AML-193 (cell line): ENCODE measurements at places on chromosomes 13 and 19.
A peak's percentile ranks its signal among the peaks of the same experiment; 100 is the strongest.

DNA sequence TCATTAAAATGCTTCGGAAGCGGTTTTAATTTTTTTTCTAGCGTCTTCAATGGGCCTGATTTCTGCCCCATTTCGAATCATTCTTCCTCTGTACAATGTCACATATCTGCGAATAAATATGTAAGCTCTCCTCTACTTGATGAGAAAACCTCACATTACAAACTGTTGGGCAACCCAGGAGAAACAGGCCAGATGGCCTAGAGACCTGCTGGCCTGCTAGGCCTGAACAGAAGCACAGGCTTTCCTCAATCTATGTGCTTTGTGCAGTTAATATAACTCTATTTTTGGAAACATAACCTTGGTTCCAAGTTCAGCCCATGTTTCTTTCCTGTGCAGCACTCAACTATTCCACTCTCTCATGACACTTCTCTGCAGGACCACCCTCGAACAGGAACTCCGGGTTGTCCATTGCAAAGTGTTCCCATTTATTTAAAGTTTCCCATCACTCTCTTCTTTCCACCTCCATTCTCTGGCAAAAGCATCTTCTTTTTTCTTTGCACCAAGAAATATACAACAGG is 42.0 kb downstream of the DCLK1 start:
- DNase-seq = no peak

DNA sequence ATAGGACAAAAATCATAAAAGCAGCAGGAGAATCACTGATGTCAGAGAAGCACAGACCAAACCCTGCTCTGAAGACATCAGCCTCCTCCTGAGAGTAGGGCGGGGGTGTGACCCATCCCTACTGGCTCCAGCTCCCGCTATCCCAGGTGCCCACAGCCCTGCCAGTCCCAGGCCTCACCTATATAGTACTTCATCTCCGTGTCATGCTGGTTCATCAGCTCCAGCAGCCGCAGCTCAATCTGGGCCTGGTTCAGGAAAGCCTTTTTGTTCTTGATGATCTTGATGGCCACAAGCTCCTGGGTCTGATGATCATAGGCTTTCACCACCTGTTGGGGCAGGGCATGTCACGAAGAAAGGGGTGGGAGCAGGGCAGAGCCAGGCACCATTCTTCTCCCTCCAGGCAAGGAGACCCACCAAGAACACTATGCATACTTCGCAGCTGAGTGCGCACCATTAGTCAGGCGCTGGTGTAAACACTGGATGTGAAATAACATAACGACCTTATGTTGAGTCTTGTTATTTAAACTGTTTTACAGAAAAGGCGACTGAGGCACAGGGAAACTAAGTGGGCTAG is 4.2 kb downstream of the DYRK1B start:
- no peak for DNase-seq

GRCh38 chr13:107421951-107422350 is 793.4 kb downstream of the LIG4 start:
- no peak for DNase-seq

DNA sequence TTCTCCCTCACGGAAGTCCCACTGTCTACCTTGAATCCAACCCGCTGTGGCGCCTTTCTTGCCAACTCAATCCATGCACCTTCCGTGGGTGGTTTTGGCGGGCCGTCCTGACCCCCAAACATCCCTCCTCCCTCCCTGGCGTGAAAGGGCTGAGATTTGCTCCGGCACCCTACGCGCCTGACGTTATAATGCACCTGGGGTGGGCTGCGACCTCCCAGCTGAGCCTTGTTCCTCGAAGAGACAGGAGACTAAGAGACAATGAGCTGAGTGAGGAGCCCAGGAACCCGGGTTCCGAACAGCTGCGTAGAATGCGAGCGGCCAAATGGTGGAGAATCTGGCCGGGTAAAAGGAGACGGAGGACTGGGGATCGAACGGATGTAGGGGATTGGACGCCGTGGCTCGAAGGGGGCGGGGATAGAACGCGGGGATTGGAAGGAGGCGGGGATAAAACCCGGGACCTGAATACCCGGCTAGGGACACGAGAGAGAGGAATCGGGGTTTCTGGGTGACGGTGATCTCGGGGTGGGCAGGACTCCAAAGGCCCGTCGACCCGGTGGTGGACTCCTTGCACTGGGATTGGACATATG is at the start of gene CPT1C:
TSS of gene CPT1C (plus strand) at position 461 of the 587 bp plus-strand sequence. CDS start 1,137 bp downstream, outside the sequence.
- DNase-seq = no peak

DNA sequence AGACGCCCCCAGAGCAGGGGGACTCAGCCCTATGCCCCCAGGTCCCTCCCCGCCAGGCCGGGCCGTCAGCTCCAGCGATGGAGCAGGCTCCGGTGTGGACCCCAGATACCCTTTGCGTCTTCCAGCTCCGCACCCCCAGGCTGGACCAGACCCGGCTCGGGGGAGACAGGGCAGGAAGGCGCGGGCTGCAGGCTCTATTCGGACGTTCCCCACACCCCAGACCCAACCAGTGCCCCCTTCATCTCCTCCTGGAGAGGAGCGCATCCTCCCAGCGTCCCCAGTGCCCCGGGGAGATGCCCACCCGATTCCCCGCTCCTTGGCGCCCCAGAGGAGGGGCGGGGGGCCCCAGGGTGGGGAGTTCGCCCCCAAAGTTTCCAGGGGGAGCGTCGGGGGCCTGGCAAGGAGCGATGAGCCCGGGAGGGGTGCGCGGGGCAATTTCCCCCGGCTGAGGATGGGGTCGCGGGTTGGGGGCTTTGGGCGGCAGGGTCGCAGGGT is 389 bp downstream of the LINGO3 start:
- no peak for DNase-seq

DNA sequence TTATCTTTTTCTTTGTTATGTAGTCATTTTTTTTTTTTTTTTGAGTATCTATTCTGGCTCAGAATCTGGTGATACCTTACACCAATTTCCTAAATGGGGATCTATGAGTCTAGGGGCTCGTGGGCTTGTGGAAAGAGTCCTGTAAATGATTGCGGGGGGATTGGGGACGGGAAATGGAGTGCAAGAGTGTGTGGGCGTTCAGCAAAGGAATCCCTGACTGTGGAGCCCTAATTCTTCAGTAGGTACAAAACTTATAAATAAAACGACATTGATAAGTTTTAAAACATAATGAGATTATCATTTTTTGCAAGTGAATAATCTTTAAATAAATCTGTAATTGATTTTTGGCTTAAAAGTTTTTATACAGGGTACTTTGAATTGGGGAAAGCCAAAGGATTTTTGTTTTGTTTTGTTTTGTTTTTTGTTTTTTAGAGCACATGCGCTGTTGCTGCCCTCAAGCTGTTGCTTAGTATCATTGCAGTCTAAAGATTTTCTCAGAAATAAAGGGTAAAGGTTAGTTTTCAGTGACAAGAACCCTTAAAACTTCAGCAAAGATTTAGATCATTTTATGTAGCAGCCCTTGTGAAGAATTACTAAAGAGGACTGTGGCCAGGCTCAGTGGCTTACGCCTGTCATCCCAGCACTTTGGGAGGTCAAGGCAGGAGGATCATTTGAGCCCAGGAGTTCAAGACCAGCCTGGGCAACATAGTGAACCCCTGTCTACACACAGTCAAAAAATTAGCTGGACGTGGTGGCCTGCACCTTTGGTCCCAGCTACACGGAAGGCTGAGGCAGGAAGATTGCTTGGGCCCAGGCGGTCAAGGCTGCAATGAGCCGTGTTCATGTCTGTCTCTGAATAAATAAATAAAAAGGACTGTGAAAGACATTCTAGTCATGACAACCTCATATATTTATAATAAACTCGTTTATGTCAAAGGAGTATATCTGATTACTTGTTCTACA is 1.7 kb downstream of the ERCC5 start:
- peak; percentile 71 for DNase-seq

DNA sequence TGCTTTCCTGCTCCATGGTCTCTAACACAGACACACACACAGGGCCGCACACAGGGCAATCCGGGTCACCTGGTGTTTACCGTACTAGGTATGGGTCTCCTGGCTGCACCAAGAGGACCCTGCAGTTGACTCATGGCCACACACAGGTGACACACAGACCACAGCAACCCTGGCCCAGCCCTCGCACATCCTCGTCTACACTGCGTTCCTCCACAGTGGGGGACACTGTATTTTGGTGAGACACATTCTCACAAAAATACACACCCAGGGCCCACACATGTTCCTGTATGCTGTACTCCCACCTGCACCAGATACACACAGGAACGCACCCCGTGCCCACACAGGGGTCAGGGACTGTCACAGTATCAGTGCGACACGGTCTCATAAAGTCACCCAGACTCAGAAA is 12.8 kb downstream of the PDE4A start:
- DNase-seq = no peak

GRCh38 chr13:102718746-102719145 is 23.9 kb upstream of the METTL21C start:
- no peak for DNase-seq

DNA sequence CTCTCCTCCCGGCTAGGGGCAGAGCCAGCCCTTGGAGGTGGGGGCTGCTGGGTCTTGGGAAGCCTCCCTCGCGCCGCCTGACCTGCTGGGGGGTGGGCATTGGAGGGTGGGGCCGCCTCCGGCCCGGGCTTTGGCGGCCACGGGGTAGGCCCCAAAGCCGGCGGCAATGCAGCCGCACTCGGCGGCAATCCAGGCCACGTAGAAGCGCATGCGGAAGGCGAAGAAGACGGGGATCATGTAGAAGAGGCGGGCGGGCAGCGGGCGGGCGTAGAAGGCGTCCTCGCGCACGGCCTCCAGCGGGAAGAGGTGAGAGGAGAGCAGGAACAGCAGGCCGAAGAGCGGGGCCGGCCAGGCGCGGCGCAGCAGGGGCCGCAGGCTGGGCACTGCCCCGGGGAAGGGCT is 7.7 kb upstream of the TMC4 start:
- DNase-seq = no peak

DNA sequence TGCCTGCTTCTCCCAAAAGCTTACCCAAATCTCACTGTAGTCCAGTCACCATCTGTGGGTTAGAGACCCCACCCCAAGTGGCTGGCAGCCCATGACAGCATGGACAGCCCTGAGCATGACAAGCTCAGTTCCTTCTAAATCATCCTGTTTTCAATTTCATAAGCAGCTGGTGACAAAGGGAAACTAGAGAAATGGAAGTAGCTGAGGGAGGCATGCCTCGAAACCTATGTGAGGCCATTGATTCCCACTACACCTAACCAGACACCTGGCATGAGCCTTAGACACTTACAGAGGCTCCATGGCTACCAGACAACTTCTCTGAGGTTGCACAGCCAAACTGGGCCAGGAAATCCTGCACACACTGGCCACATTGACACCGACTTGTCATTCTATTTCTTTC is 56.2 kb downstream of the ABCC4 start:
- DNase-seq = no peak

DNA sequence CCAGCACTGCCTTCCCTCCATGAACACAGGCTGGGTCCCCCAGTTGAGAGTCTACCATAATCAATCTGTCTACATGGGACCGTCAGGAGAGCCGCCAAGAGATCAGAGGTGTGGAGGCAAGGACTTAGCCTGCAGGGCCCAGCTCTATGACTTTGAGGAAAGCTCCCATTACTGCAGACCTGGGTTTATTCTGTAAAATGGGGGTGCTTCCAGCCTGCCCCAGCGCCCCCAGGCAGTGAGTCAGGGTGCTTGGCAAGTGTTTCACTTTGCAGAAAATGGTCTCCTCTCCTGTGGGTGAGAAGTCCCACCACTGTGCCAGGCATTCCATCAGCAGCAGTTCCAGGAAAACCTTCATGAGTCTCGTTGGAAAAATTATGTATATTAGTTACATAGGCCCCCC is 75.5 kb upstream of the VSTM2B start:
- DNase-seq = no peak

- no peak for DNase-seq
These were observed 3.3 kb downstream of the OR10H1 start for GRCh38 chr19:15812060-15812722.

GRCh38 chr19:54523403-54523802 is 20.8 kb downstream of the LAIR2 start:
- DNase-seq = no peak

- no peak for DNase-seq
These were observed at the start of gene PPP1R13L for GRCh38 chr19:45404557-45405434. TSS of gene PPP1R13L (minus strand) at chr19:45405069. CDS start at chr19:45398318, 6,751 bp downstream.

- peak; percentile 53 for DNase-seq
These were observed 16.1 kb downstream of the LGALS16 start for GRCh38 chr19:39671739-39672363.

DNA sequence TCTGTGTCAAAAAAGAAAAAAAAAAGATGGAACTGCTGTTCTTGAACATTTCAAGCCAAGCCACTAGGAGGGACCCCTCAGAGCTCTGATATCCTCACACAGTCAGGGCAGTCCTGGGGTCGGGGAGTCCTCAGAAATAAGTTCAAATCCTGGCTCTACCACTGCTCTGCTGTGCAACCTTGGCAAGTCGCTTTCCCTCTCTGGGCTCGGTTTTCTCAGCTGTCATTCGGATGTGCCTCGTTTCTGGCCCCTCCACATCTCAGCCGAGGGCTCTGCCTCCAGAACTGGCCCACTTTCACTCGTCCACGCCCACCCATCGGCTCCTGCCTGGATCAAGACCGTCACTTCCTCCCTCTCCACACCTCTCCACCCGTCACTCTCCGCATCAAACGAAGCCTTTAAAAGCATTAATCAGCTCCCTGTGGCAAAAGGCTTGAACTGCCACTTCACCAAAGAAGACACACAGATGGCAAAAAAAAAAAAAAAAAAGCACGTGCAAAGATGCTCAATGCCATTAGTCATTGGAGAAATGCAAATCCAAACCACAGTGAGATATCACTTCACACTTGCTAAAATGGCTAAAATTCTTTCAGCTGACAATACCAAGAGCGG is 7.4 kb upstream of the ZNRF4 start:
- no peak for DNase-seq

DNA sequence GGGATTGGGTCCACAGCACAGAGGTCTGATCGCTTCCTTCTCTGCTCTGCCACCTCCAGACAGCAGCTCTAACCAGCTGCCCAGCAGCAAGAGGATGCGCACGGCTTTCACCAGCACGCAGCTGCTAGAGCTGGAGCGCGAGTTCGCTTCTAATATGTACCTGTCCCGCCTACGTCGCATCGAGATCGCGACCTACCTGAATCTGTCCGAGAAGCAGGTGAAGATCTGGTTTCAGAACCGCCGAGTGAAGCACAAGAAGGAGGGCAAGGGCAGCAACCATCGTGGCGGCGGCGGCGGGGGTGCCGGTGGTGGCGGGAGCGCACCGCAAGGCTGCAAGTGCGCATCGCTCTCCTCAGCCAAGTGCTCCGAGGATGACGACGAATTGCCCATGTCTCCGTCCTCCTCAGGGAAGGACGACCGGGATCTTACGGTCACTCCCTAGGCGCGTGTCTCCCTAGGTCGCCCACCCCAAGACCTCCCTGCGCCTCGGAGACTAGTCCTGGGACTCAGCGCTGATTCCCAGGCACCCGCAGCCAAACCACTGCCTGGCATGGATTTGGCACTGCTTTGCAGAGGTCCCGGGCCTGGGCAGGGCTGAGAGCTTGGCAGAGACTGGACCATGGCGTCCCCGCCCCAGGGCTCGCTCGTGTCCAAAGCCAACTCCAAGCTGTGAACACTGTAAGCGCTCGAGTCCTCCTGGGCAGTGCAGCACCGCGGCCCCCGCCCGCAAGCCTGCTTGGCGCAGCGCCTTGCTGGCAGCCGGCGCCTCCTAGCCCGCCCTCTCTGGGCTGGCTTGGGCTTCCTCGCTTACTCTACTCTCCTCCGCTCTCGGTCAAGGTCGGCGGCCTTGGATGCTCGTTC is 1.5 kb downstream of the GSX1 start:
- DNase-seq = no peak
